ENCODE measurements at places on chromosomes 7 and 10. TPM values are rescaled to one million over a fixed set of nuclear protein-coding genes. Genes with fewer than 3 reads are reported as not detected.

Gene GFRA1
- 0.86 TPM for total RNA-seq

Gene UCN3
- not detected for total RNA-seq

Gene CC2D2B
- total RNA-seq: 0.86 TPM

Gene ELFN1
- 0.65 TPM for total RNA-seq

Gene CYP3A7
- total RNA-seq: not detected

Gene OLAH
- not detected for total RNA-seq

Gene TMEM229A
- not detected for total RNA-seq

Gene STMP1
- total RNA-seq: 11.1 TPM

Gene KLF14
- not detected for total RNA-seq

Gene AGR3
- not detected for total RNA-seq

Gene MRPS33
- total RNA-seq: 14.4 TPM

Gene HOXA6
- 4.0 TPM for total RNA-seq

Gene LEP
- not detected for total RNA-seq

Gene CUZD1
- 0.65 TPM for total RNA-seq

Gene UBTD1
- 84.6 TPM for total RNA-seq

Gene ACTL6B
- not detected for total RNA-seq

Gene FOXP2
- total RNA-seq: 8.5 TPM

Gene CPED1
- total RNA-seq: 2.5 TPM

Gene NEURL1
- total RNA-seq: 0.33 TPM

Gene ADAMTS14
- total RNA-seq: not detected

Gene MRPS16
- total RNA-seq: 79.4 TPM

Gene RHOBTB1
- total RNA-seq: 51.6 TPM

Gene SFMBT2
- total RNA-seq: 2.9 TPM

Gene RBM28
- 15.7 TPM for total RNA-seq

Gene TDRD1
- total RNA-seq: not detected

Gene PPP1R3A
- not detected for total RNA-seq

Gene TIMM23
- total RNA-seq: 65.7 TPM

Gene PON1
- total RNA-seq: not detected

Gene STARD3NL
- 78.4 TPM for total RNA-seq

Gene ACTR1A
- 213 TPM for total RNA-seq

Gene SVOPL
- not detected for total RNA-seq

Gene PLEKHS1
- under 0.01 TPM for total RNA-seq

Gene ERVW-1
- not detected for total RNA-seq

Gene CABCOCO1
- total RNA-seq: 0.76 TPM

Gene APBB1IP
- not detected for total RNA-seq

Gene PDE6C
- not detected for total RNA-seq

Gene SND1
- total RNA-seq: 311 TPM

Gene UBE2D1
- 14.7 TPM for total RNA-seq

Gene PCLO
- 3.8 TPM for total RNA-seq

Gene CYP3A4
- not detected for total RNA-seq

Gene SCRN1
- 65.4 TPM for total RNA-seq

Gene GRID2IP
- not detected for total RNA-seq

Gene PLCE1
- 0.10 TPM for total RNA-seq

Gene TAS2R41
- total RNA-seq: not detected

Gene COL26A1
- total RNA-seq: not detected

Gene HABP2
- not detected for total RNA-seq

Gene CALHM3
- total RNA-seq: not detected
